H7 (cell line): ENCODE measurements at places on chromosomes 3 and 15. TPM values are rescaled to one million over a fixed set of nuclear protein-coding genes. Genes with fewer than 3 reads are reported as not detected.

Gene SLC22A13
- total RNA-seq = 0.11 and 0.24 TPM in 2 replicates

DNA sequence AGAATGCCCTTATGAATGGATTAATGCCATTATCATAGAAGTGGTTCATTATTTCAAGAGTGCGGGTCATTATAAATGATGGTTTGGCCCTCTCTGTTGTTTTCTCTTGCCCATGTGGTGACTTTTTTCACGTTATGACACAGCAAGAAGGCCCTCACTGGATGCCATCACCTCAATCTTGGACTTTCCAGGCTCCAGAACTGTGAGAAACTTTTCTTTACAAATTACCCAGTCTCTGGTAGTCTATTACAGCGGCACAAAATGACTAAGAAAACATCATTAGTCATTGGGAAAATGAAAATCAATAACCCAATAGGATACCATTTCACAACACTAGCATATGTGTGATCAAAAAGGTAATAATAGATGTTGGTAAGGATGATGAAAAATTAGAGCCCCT, 119.0 kb upstream of the LPP start:
- DNase-seq = no peak

DNA sequence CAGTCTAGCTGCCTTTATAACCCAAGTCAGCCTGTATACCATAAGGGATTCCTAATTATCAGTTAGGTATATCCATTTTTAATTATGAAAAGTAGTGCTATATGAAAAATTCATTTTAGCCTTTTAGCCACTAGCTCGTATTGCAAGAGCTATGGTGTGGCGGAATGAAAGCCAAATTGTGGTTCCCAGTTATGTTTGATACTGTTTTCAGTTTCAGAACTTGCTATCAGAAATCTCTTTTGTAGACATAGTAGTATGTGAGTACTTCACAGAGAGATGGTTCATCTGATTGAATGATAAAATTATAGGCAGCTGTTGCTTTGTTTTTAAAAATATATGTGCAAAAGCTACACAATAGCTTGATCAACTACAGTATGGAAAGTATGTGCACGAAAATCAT, 134.6 kb downstream of the SLC25A26 start:
- DNase-seq = no peak

GRCh38 chr3:99648101-99648500, 9.7 kb downstream of the COL8A1 start:
- no peak for DNase-seq
